ENCODE measurements at places on chromosomes 3 and 15.

DNA sequence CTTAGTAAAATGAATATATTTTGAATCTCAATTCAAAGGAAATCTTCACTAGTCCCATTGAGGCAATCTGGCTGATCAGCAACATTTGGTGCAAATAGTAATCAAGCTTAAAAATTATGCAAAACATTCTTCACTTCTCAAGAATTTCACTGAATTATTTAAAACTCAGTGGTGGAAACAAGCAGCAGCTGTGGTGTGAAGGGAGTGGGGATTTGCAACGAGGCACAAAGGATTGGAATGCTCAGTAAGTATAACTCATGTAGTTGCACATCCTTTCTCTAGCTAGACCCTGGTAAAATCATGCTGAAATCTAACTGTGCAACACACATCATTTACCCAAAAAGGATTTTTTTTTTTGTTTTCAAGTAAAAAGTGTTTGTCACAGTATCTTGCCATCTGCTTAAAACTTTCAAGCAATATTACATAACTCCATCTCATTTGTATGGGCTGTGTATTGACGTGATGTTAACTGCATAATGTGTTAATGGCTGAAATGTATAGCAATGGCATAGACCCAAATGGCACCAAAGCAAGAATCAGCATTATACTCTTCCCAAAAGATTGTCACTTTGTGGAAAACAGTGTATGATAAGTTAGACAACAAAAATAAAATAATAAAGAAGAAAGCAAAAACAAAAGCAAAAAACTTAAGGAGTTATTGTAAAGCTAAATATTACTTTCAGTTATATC lies 816.6 kb downstream of the EPHA3 start:
- no peak for DNase-seq

DNA sequence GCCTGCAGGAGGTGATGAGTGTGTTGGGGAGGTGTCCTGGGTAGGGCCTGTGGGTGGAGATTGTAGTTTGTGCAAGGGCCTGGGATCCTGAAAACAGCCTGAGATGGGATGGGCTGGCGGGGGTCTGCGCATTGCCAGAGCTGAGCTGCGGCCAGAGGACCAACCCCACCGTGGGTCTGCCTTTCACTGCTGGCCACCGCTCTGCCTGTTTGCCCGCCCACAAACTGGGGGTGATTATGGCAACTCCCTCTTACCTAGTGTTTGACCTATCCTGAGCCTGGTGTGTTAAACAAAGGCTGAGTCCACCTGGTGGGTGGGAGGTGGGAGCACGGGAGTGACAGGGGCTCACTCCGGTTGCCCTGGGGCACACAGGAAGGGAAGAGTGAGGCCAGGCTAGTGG lies 9.8 kb downstream of the ABTB1 start:
- DNase-seq: no peak

- DNase-seq: no peak
These were observed 41.4 kb downstream of the CRTC3 start for GRCh38 chr15:90571063-90571541.

- no peak for DNase-seq
These were observed 5.9 kb downstream of the SCN5A start for GRCh38 chr3:38643592-38643991.

- no peak for DNase-seq
These were observed 86.7 kb downstream of the RPLP1 start for GRCh38 chr15:69539345-69539744.

DNA sequence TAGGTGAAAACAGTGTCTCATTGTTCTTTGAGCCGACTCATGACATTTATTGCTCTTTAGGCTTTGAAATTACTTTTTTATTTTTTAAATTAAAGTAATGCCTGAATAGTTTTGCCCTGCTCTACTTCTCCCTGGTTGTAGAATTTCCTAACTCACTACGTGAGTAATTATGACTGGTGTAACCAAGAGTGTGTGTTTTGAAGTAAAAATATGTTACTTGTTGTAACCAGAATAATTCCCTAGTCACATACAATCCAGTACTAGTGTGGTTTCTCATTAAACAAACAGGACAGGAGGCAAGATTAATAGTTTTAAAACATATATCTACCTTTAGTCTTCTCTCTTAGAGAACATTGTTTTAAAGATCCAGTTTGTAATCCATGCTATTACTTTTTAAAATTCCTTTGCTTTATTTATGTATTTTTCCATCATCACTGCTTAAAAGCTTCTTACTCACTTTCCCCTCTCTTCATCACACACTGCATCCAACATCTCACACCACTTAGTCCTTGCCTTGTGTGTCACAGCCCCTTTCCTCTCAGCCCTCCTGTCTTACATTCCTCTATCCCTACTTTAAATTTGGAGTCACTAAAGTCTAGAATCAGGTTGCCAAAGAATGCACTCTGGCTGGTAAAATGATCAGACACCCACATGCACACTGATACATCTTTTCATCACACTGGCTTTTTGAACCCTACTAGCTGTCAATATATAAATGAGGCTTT lies 219.7 kb downstream of the WNT5A start:
- no peak for DNase-seq

DNA sequence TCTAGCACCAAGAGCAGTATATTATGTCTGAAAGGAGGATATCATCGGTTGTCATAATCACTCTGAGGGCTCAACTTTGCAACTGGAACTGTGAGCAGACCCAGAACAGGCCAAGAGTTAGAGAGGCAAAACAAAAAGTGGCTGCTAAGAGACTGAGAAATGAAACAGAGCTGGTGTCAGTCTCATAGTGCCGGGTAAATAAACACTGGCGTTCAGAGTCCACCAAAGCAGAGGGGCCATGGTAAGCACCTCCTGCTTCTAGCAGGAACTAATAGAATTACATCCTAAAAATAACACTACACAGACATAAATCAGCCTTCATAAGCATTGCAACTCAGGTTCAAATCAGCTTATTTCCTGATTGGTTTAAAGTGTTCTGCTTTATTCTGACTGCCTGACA lies 10.3 kb upstream of the IL12A start:
- DNase-seq: no peak

- DNase-seq: no peak
These were observed 1.4 kb upstream of the CRABP1 start for GRCh38 chr15:78338781-78339180.

DNA sequence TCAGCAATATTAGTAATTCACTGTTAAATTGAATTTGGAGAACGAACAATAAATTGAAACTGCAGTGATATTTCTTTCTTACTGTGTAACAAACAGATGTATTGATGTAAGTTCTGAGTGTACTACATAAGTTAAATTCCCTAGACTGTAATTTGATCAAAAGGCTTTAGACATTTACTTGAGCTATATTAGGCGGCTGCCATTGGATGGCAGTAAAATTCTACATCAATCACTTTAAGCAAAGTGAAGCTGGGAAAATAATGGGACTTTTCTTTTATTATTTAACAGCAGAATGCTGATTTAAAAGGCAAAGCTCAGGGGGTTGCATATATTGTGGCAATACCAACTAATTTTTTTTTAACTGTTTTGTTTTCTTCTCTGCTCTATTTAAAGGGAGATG lies 212.6 kb upstream of the PLSCR5 start:
- peak; percentile 10 for DNase-seq

Data from A549 (cell line).